Vagina (tissue), 2 donors: ENCODE measurements at places on chromosomes 13 and 19.

DNA sequence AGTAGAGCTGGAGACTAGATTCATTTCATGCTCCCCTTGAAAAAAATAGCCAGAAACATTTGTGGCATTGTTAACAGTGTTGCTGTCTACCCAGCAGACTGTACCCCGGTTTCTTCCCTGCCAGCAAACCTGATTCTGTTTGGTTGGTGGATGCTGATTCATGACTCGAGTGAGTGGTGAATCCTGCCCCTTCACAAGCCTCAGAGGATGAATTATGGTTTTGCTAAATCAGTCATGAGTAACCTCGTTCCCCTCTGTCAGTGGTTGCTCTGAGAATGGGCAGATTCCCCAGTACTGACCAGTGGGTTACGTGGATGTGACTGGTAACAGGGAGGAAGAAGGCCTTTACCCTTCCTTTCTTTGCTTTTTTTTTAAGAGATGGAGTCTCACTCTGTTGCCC is 10.1 kb downstream of the NLRP12 start:
- DNase-seq = no peak

- DNase-seq = no peak
Measured at GRCh38 chr13:108056278-108056677, 159.1 kb downstream of the LIG4 start.

- DNase-seq = peak; percentile 81
Measured at GRCh38 chr13:20401931-20402856, 123.5 kb downstream of the CRYL1 start.

DNA sequence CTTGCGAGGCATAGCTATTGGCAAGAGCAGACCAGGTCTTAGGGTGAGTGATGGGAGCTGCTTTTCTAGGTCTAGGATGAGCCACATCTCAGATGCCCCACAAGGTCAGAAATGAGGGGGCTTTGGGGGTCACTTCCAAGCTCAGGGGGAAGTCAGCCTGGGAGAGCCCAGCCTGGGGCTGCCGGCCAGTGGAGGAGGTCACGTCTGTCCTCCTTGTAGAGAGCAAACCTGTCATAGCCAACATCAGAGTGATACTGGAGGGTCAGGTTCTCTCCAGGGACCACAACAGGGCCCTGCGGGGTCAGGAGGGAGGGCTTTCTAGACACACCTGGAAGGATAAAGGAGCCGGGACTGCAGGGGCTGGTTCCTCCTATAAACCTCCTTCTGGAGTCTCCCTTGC is 2.4 kb downstream of the LILRA5 start:
- DNase-seq = peak; percentile 64

- no peak for DNase-seq
Measured at GRCh38 chr13:52846567-52847321, 1.7 kb downstream of the PCDH8 start.

DNA sequence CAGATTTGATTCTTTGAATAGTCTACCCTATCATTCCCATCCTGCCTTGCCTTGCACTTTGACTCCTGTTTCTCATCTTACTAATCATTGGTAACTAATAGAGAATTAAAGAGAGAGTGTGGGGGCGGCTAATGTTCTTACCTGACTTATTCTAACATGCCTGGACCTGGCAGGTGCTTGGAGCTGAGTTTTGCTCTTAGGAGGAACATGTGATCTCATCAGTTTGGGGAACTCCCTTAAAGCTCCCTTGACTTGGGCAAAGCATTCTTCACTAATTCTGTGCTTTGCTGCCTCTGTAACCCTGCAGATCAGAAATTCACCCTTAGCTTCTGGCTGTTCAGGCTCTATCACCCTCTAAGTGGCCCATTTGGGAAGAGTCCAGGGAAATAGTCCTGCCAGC is 861.1 kb downstream of the GPC5 start:
- no peak for DNase-seq

DNA sequence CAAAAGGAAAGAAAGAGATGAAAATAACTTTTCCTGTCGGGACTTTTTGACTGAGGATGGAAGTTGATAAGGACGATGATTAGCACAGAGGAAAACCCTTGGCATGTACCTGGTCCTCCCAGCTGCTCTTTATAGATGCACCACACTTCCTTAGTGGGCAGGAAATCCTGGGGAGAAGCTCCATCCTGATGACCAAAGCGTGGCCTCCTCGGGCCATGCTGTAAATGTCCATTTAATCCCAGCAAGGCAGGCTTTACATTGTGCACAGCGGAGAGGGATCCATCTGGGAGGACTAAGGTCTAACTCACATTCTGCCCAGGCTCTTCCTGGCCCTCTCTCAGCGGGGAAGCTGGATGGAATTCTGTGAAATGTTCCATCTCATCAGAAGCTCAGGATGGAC is 113.5 kb downstream of the COL4A2 start:
- no peak for DNase-seq

DNA sequence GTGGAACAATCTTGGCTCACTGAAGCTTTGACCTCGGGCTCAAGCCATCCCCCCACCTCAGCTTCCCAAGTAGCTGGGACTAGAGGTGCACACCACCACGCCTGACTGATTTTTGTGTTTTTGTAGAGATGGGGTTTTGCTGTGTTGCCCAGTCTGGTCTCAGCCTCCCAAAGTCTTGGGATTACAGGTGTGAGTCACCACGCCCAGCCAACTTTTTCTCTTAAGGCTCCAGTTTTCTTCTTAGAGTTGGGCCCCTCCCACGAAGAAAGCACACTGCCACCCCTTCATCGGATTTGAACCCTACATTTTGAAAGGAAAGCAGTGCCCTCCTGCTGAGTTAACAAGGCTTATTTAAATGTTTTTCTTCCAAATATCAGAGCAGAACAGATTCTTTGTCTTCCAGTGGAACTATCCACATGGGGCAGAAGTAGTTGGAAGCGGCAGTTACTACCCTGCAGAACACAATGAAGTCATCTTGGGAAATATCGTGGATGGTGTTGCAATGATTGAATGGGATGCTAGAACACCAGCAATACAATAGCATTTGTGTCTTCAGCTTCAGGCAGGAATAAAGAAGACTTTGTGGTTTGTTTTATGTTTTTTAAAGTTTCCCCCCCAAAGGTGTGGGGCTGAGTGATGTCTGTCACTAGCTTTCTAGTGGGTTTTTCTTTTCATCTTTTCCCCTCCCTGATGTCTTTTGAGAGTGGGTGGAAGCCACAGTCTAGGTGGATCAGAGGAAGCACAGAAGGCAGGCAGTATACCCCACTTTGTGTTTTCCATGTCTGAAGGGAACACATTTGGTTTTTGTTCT is 8.9 kb downstream of the ACTN4 start:
- DNase-seq = no peak

DNA sequence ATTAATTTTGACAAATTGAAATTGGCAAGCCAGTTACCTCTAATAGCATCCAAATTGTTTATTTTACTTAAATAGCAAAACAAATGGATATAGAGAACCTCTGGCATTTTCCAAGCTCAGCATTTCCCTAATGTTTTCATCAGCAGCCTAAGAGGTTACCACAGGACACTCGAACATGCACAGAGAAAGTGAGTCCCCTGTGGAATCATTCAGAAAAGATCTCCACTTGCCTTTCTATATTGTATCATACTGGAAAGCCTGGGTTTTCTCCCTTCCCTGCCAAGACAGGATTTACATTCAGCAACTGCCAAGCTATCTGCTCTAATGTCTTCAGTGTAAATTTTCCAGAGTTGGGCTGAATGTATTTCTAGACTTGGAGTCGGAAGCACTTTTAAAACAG is 188.9 kb downstream of the KCTD12 start:
- DNase-seq = no peak

DNA sequence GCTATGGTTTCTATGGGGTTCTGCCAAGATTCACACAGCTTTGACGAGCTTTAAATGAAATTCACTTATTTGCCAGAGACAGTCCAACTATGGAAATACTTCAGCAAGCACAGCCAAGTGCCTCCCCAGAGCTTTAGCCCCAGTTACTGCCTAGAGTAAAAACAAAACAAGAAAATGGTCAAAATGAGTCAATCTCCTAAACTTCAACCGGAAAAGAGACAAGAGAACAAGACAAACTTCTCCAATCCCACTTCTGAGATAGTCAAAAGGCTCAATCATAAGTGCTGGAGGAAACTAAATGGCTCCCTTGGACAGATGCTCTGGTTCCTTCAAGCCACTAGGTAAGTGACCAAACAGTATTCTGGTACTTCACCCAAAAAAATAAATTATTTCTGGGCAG is 65.8 kb downstream of the KATNAL1 start:
- DNase-seq = no peak

DNA sequence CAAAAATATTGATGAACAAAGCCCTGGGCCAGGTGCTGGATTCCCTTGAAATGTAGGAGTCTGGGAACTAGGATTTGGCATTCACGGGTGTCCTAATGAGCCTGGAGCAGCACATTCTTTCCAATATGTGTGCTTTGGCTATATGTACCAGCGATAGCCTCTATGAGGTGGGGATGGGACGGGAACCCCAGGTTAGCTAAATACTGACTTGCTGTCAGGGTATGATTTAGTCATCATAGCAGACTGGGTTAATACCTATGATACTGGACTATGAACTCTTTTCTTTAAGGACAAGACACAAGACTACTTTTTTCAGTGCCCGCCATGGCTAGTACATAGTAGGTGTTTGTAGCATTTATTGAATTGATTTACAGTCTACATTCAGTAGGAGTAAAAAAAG is 152.7 kb downstream of the KCNRG start:
- no peak for DNase-seq

GRCh38 chr13:68923995-68924394 is 1183.6 kb upstream of the ATXN8OS start:
- no peak for DNase-seq

GRCh38 chr19:5873617-5874199 is 3.4 kb upstream of the FUT5 start:
- no peak for DNase-seq

GRCh38 chr19:510606-511100 is 3.4 kb downstream of the TPGS1 start:
- DNase-seq = no peak

- DNase-seq = no peak
Measured at GRCh38 chr13:39612023-39612637, 9.1 kb upstream of the LHFPL6 start.

DNA sequence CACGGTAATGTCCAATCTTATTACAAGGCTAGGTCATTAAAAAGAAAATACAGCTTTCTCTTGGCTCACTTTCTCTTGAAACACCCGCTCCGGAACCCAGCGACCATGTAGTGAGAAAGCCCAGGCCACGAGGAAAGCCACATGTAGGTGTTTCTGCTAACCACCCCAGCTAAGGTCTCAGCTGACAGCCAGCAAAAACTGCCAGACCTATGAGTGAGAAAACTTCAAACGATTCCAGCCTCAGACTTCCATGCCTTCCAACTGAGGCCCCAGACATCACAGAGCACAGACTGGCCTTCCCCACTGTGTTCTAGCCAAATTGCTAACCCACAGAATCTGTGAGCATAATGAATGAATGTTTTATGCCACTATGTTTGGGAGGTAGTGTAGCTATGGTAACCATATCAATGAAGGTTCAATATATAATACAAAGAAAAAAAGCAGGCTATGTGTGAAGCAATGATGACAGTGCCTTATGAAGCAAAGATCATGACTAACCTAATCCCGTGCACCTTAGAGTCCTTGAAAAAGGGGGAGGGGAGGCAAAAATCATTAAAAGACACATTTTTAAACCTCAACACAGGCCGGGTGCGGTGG is 11.9 kb upstream of the TPTE2 start:
- DNase-seq = no peak

GRCh38 chr13:90403330-90404082 is 944.0 kb upstream of the MIR17HG start:
- no peak for DNase-seq

GRCh38 chr19:48511800-48512503 is at the start of gene LMTK3:
Gene LMTK3 (minus strand): TSS chr19:48511835. CDS start chr19:48511576, 259 bp downstream.
- no peak for DNase-seq

DNA sequence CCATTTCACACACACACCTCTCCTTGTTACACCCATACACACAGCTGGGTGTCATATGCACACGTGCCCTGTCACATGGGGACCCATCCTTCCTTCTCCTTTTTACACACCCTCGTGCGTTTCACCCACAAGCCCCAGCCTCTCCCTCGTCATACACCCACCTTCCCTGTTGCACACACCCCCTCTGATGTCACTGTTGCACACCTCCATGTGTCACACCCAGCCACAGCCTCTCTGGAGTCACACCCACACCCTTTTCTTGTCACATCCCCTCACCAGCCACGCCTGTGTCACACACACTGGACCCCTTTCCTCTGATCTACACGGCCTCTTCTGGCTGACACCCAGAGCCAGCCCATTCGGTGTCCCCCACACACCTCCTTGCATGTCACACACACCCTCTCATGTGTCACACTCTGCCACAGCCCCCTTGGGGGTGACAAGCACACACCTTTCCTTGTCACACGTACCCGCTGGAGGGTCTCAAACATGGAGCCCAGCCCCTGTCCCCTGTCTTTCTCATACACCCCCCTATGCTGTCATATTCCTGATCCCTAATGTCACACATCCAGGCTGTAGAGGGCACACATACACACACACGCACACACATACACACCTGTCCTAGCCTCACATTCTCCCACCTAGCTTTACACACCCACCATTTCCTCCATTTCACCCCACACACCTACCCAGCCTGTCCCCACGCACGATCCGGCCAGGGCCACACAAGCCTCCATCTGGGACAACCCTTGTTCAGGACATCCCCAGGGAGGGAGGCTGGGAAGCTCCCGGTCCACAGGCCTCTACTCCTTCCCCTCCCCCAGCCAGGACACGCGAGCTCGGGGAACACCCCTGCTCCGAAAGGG is 1.4 kb downstream of the NOVA2 start:
- DNase-seq = no peak

DNA sequence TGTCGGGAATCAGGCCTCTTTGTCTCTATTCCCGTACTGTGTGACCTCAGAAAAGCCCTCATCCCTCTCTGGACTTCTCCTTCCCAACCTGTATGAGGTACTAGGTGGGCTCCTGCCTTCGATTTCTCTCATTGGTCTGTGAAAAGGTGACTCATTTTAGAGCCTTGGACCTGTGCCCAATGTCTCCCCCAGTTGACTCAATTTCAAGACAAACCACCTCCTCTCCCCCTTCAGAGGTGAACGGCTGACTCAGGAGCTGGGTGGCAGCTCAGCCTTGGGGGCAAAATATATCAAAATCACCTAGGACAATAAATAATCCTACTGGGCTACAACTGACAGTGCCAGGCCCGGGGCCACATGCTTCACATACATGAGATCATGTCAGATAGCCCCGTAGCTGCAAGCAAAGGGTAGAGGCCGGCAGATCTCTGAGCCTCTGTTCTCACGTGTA is 630 bp downstream of the COQ8B start:
- DNase-seq = peak; percentile 91

- DNase-seq = no peak
Measured at GRCh38 chr19:3517638-3518037, 11.5 kb downstream of the FZR1 start.
